Smooth muscle cell of the pulmonary artery (primary cell): ENCODE measurements at places on chromosomes 1 and 21. TPM values are rescaled to one million over a fixed set of nuclear protein-coding genes. Genes with fewer than 3 reads are reported as not detected.

Gene C1QB
- total RNA-seq, result not detected in 2 replicates

Gene CCDC24
- total RNA-seq, result 5.1 and 6.3 TPM in 2 replicates

Gene LRRC3
- total RNA-seq, result 0.26 and 0.65 TPM in 2 replicates

Gene CELA2A
- 0.20 TPM in 1 of 2 replicates, not detected in the other for total RNA-seq

Gene ETV3L
- total RNA-seq, result not detected in 2 replicates

Gene MYOC
- total RNA-seq, result 0.13 TPM in 1 of 2 replicates, not detected in the other

Gene SYPL2
- total RNA-seq, result 0.56 and 0.91 TPM in 2 replicates

Gene PBX1
- 22.1 and 39.3 TPM in 2 replicates for total RNA-seq

Gene BSDC1
- 68.2 and 68.3 TPM in 2 replicates for total RNA-seq

Gene CA6
- total RNA-seq, result not detected in 2 replicates

Gene SDE2
- 20.3 and 21.4 TPM in 2 replicates for total RNA-seq

Gene LCE3D
- total RNA-seq, result not detected in 2 replicates

Gene AVPR1B
- not detected in 2 replicates for total RNA-seq

Gene SNAPIN
- 41.0 and 47.6 TPM in 2 replicates for total RNA-seq

Gene CNIH3
- 4.2 and 21.2 TPM in 2 replicates for total RNA-seq

Gene CEP104
- total RNA-seq, result 42.4 and 44.6 TPM in 2 replicates

Gene SLC27A3
- 10.3 and 14.6 TPM in 2 replicates for total RNA-seq

Gene GUCA2B
- not detected in 2 replicates for total RNA-seq

Gene TLCD4
- 0.26 and 1.2 TPM in 2 replicates for total RNA-seq

Gene PRPF38A
- total RNA-seq, result 8.5 and 9.1 TPM in 2 replicates

Gene HUNK
- not detected in 2 replicates for total RNA-seq

Gene FALEC
- total RNA-seq, result 0.23 and 0.33 TPM in 2 replicates

Gene FCRL6
- not detected in 2 replicates for total RNA-seq

Gene KRTAP19-6
- not detected in 2 replicates for total RNA-seq

Gene ADGRL2
- 47.5 and 378 TPM in 2 replicates for total RNA-seq

Gene TMEM201
- total RNA-seq, result 4.2 and 7.3 TPM in 2 replicates

Gene SPRR1B
- total RNA-seq, result not detected in 2 replicates

Gene EFCAB7
- 4.0 and 5.5 TPM in 2 replicates for total RNA-seq

Gene ILDR2
- 0.13 TPM in 1 of 2 replicates, not detected in the other for total RNA-seq

Gene MIS18A
- 3.5 and 3.6 TPM in 2 replicates for total RNA-seq

Gene NID1
- total RNA-seq, result 94.4 and 175 TPM in 2 replicates
